ENCODE measurements at places on chromosomes 2 and 18.

DNA sequence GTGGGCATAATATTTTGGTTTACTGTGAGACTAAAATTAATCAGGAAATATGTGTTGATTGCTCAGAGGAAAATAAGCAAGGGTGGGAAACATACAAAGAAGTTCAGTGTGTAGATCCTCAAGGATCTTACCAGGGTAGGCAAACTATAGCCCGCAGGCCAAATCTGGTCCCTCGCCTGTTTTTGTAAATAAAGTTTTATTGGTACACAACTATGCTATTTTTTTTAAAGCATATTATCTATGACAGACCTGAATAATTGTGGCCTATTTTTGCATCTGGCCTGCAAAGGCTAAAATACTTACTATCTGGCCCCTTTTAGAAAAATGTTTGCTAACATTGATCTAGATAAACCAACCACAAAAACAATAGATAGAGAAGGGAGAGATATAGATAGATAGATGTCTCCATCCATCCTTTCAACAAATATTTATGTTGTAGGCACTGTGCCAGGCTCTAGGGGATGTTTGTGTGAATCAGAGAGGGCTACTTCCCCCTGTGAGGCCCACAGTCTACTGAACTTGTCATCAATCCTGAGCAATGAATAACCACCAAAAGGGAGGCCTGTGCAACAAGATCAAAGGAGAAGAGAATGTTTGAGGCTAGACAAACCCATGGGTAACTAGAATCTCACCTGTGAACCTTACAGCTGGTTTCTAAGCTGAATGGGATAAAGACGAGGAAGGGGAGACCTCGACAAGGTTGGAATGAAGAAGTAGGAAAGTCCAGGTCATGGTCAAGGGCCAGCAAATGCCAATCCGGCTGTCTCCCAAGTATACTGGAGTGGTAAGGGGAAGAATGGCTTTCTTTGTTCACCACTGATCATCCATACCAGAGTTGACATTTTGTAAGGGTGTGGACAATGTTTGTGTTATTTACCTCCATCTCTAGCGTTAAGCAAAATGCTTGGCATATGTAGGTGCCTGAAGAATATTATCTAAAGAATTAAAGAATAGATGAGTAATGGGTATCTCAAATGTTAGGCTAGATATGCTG lies 23.6 kb downstream of the ALPK2 start:
- no peak for DNase-seq

DNA sequence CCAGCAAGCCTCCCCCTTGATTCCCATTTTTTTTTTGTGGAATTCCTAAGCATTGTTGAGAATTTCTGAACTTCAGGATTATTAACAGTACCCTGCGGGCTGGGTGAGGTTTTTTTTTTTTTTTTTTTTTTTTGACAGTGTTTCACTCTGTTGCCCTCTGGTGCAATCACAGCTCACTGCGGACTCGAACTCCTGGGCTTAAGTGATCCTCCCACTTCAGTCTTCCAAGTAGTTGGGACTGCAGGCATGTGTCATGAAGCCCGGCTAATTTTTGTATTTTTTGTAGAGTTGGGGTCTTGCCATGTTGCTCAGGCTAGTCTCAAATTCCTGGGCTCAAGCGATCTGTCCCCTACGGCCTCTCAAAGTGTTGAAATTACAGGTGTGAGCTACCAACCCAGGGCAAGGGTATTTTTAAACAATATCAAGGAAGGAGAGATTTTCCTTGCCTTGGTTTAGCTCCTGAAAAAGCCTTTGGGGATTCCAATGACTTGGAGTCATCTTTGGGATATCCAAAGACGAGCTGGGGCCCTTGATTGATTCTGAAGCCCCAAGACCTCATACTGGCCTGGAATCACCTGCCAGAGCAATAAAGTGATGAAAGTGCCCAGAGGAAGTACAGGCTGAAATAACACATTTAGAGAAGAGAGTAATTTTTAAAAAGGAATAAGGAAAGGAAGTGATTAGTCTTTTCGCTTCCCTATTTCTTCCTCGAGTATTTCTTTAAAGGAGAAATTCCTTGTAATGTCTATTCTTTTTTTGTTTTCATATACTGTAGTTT lies 240.2 kb downstream of the TGIF1 start:
- DNase-seq = no peak

GRCh38 chr18:63909870-63910269 lies 2.1 kb downstream of the SERPINB10 start:
- no peak for DNase-seq

GRCh38 chr2:96024336-96025193 lies 10.2 kb downstream of the GPAT2 start:
- peak; percentile 16 for DNase-seq

- no peak for DNase-seq
Observed at GRCh38 chr18:46754188-46754587, 2.7 kb downstream of the ST8SIA5 start.

DNA sequence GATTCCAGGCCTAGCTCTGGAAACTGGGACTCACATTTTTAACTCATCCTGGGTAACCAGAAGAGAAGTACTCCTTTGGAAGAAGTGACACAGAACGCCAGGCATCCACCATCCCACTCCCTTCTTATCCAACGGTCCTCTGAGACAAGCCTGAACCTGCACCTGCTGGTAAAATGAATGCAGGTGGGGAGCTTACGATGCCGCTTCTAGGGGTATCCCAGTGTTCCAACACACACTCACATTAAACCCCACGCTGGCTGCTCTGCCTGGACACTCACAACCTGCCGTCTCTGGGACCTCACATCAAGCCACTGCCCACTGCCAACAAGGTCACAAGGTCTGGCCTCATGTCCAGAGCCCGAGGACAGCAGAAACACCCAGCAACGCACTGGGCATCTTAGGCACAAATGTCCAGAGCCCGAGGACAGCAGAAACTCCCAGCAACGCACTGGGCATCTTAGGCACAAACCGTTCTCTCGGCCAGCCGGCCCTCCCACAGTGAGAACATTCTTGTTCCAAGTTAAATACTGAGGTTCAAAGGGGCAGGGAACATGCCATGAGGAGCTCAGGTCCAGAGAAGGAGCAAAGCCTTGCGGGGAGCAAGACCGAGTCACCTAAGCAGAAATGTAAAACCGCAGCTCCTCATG lies 9.9 kb downstream of the SLC66A2 start:
- no peak for DNase-seq
